ENCODE measurements at places on chromosomes 3 and 15.

DNA sequence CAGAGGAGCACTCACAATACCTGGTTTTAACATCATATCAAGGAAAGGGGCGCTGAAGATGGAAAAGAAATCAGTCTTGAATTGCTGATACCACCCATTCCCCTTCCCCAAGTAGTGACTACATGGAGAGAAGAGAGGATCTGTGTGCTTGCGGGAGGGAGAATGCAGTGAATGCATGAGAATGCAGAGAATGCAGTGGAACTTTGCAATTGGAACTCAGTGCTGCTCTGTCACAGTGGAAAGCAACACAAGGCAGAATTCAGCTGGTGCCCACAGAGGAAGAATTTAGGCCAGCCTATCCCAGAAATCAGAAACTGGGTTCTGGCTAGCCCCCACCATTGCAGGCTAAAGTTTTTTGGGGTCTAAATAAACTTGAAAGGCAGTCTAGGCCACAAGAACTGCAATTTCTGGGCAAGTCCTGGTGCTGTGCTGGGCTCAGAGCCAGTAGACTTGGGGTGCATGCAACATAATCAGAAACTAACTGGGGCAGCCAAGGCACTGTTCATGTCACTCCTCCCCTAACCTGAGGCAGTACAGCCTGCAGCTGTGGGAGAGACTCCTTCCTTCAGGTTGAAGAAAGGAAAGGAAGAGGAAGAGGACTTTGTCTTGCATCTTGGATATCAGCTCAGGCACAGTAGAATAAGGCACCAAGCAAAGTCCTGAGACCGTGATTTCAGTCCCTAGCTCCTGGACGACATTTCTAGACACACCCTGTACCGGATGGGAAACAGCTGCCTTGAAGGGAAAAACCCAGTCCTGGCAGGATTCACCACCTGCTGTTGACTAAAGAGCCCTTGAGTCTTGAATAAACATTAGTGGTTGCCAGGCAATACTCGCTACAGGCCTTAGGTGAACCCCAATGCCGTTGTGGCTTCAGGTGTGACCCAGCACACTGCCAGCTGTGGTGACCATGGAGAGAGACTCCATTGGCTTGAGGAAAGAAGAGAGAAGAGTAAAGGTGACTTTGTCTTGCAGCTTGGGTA is 329.3 kb downstream of the TBL1XR1 start:
- no peak for DNase-seq

DNA sequence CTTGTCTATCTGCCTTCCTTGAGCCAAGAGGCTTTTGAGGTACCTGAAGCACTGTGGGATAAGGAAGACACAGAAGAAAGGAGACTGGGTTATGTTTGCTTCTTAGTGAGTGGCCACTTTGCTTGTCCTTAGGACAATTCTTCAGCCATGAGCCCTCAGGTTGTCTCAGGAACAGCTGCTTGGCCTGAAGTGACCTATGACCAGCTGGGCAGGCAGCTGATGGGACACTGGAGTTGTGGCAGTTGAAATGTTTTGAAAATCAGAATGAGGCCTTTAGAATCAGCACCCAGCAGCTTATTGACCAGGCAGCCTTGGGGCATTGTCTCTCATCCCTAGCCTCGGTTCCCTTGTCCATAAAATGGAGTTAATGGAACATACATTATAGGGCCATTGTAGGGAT is 37.0 kb downstream of the RBP2 start:
- DNase-seq, result no peak

DNA sequence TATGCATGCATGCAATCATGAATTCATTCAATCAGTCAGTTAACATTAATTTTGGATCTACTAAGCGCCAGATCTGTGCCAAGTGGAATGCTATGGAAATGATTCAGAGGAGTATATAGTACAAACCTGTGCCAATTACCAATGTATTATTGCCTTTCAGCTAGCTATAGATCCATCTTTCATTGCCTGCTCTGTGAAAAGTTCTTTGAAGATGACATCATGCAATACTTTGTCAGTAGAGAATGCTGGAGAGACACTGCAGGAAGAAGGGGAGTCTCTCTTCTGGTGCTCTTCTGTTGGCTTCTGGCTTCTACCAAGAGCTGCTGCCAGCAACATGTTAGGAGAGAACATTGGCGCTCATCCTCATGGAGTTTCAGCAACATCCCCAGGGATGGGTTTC is 81.0 kb upstream of the LMCD1 start:
- no peak for DNase-seq

GRCh38 chr3:160618878-160619277 is 53.5 kb upstream of the KPNA4 start:
- DNase-seq, result no peak

GRCh38 chr3:130925628-130926027 is 31.7 kb downstream of the ATP2C1 start:
- DNase-seq, result no peak

GRCh38 chr15:65765106-65765505 is 27.0 kb downstream of the DENND4A start:
- DNase-seq, result no peak

- DNase-seq, result peak; percentile 61
Measured at GRCh38 chr15:85380812-85381642, 624 bp downstream of the AKAP13 start.

- DNase-seq, result no peak
Measured at GRCh38 chr3:42511736-42512135, 9.3 kb downstream of the VIPR1 start.

- no peak for DNase-seq
Measured at GRCh38 chr3:63922491-63923199, 10.5 kb upstream of the SCAANT1 start.

DNA sequence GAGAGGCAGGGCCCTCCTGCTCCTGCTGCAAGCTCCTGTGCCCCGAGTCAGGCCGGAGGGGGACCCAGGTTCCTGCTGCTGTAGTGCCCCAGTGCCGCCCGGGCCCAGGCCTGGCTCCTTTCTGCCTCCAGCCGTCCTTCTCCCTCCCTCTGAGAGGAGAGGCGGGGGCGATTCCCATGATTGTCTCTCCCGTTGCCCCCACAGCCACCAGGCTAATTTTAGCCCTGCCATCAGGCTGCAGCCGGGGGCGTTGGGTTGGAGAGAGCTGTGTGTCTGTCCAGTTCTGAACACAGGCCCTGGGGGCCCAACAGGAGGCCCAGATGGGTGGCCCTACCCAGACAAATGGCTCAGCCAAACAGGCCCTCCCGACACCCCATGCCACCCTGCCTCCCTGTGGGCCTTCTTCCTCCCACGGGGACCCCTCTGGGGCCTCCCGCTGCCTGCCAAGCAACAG is 214.8 kb downstream of the TBC1D2B start:
- no peak for DNase-seq

- no peak for DNase-seq
Measured at GRCh38 chr3:150936693-150937092, 31.5 kb upstream of the MINDY4B start.

DNA sequence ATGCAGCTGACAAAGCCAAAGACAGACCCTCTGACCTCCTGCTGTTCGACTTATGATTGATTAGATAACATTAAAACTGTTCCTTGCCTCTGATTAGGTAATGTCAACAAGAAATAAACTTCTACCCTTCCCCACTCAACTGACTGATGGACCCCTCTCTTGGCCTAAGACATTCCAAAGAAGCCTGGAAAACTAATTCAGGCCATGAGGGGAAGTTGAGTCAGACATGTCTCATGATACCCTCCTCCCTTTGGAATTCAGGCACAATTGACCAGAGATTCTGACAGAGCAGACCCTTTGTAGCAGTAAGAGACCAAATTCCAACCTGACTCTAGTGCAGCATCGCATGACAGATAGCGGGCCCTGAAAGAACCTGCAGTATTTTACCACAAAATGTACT is 354.5 kb downstream of the OCA2 start:
- DNase-seq, result no peak

DNA sequence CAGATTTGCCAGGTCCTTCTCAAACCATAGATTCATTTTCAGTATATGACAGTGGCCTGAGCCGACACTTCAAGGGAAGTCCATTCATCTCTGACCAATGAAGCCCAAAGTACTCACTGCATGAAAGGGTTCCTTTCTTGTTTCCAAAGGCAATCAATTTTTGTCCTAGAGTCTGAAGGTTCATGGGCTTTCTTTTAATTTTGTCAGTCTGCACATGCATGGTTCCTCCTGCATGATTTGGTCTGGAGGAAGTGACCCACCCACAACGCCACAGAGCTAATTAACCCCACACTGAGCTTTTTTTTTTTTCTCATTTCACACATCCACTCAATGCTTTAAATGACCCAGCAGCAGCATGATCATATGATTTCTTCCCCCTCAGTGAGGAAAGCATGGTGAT is 216.4 kb downstream of the TIGIT start:
- DNase-seq, result no peak

- DNase-seq, result no peak
Measured at GRCh38 chr3:50390508-50391224, 31.3 kb upstream of the TMEM115 start.

DNA sequence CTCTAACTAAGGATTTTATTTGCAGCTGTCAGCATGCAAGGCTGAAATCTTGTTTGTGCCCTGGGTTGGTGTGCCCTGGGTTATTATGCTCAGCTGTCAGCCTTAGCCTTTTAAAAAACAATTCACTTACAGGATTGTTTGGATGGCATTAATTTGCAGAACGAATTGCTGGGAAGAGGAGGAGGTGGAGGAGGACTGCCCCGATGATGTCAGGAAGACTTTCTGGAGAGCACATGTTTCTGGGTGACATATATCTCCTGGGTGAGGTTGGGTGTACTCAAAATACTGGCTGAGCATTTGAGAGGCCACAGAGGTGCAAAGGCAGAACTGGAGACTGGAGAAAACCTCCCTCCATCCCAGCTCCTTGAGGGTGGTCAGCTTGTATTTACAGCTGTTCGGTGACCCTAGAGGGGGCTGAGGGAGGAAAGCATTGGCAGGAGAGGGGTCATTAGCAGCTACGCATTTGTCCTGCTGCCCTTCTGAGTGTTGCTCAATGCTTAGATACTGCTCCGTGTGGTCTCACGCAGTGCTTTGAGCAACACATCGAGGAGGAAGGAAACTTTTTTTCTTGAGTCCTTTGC is 59.8 kb upstream of the PSMD6 start:
- DNase-seq, result no peak

DNA sequence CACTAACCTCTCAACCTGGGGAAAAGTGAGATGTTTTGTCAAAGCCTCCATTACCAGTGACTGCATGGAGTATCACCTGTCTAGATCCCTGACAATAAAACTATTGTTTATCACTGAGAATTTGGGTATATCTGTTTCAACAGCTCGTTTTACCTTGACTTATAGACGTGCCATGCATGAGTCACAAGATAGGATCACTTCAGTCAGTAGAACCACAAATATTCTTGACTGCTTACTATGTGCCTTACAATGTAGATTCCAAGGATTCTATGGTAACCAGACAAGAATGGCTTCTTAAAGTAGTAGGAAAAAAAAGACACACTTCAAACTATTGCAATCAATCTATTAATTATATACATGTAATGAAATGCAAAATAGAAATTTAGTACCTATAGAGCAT is 55.7 kb upstream of the GRM7 start:
- no peak for DNase-seq

DNA sequence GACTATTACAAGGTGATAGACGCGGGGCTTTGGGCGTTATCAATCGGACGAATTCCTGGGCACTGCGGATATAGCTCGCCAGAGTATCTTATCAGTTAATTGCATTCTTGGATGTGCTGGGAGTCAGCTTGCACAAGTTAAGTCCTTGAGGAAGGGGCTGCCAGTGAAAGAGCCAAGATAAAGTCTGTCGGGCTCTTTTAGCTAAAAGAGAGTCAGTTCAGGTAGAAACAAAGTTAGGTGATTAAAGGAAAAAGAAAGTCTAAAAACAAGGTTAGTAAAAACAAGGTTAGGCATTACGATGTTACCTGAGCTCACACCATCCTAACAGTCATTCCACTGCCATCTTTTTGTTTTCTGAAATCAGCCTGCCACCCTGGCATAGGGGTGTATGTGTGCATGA is 6.1 kb upstream of the MCF2L2 start:
- no peak for DNase-seq

DNA sequence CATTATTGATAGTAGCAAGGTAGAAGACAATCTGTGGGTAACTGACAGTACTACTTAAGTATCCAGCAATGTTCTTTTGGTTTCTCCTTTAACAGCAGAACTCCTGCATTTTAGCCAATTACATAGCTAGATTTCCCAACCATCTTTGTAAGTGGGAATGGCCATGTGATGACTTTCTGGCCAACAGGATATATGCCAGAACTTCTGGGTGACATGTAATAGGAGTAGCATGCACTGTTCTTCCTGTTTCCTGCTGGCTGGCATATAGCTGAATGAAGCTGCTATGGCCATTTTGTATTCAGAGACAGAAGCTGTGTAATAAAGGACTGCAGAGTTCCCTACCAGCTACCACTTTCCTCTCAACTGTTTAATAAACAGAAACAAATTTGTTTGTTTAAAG is 18.0 kb downstream of the SPICE1 start:
- no peak for DNase-seq

- no peak for DNase-seq
Measured at GRCh38 chr3:76400141-76400540, 614.8 kb upstream of the ZNF717 start.

DNA sequence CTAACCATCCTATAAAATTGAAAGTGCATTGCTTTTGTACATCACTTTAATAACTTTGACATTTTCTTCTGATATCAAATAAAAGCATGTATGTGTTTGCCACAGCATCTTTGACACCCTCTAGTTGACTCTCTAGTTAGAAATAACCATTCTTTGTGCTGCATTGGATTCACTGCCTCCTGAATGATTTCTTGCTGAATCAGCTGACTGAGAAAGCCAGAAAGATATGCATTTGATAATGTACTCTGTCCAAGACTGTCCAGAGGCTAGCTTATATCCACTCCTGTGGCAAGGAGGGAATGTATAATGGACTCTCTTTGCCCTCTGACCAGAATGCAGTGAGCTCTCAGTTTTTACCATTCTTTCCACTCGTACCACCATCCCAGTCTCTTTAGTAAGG is 6.2 kb downstream of the RAB11A start:
- DNase-seq, result no peak

DNA sequence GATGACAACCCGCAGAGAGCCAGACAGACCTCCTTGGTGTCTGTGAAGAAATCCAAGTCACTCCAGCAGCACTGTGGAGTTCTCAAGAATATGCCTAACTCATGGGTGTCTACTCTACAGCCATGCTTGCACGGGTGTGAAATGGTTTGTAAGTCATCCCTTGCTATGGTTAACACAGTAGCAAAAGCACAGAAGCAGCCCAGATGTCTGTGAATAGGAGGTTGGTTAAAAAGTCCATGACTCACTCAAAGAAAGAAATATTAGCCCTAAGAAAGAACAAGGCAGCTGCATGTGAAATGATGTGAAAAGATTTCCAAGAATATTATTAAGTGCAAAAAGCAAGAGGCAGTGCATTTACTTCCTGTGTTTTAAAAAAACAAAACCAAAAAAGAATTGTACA is 12.1 kb upstream of the LIMD1 start:
- DNase-seq, result no peak

DNA sequence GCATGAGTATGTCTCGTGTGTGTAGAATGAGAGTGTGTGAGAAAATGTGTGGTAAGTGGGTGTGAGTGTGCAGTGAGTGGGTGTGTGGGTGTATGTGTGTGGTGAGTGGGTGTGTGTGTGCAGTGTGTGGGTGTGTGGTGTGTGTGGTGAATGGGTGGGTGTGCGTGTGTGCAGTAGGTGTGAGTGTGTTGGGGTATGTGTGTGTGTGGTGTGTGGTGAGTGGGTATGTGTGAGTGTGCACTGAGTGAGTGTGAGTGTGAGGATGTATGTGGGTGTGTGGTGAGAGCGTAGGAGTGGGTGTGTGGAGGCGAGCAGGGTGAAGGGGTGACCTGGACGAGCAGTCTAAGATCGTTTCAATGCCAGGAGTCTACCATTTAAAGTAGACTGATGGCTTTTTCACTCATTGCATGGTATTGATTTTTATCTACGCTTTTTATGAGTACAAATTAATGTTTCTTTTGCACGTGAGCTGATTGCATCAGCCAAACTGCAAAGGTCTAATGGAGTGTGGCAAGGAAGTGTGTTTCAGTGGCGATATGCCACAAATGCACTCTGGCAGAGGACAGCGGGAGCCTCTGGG is 1.6 kb upstream of the CPN2 start:
- DNase-seq, result no peak

Measured in stimulated activated CD4-positive, alpha-beta T cell treated with anti-CD3 and anti-CD28 coated beads, Interleukin-4, amount 100 ng/mL, for 1 hour (primary cell).